ENCODE measurements at places on chromosomes 2 and 18.
A peak's percentile ranks its signal among the peaks of the same experiment; 100 is the strongest.

DNA sequence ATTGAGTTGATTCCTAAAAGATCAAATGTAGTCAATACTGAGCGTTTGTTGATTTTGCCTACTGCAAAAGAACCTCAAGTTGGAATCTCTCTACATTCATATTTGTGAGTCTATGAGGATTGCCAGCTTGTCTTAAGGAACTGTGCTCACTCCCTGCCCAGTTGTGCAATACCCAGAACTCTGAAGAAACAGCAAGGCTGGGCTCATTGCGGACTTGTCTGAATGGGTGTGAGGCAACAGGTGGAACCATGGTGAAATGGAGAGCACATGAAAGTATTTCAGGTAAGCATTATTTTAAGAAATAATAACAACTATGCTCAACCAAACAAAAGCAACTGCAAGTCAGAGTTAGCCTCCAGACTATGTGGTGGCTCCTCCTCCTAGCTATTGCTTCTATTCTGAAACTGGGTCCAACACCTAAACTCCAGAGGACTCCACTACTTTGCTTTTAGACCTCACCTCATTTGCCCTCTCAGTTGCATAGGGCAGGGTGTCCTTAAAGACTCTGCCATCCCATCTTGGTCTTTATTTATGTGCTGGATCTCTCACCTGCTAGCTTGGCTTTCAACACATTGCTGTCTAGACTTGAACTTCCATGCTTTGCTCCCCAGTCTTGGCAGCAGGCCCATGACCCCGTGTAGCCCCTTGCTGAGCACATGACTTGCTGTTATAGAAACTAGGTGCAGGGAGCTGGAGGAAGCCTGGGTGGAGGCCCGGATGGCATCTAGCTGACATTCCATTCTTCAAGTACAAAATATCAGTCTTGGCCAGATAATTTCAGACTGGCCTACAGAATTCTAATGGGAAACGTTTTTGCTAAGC, 94.8 kb upstream of the ARL5A start:
- DNase-seq = no peak

GRCh38 chr2:176758426-176758825, 454.2 kb upstream of the HNRNPA3 start:
- DNase-seq = no peak

DNA sequence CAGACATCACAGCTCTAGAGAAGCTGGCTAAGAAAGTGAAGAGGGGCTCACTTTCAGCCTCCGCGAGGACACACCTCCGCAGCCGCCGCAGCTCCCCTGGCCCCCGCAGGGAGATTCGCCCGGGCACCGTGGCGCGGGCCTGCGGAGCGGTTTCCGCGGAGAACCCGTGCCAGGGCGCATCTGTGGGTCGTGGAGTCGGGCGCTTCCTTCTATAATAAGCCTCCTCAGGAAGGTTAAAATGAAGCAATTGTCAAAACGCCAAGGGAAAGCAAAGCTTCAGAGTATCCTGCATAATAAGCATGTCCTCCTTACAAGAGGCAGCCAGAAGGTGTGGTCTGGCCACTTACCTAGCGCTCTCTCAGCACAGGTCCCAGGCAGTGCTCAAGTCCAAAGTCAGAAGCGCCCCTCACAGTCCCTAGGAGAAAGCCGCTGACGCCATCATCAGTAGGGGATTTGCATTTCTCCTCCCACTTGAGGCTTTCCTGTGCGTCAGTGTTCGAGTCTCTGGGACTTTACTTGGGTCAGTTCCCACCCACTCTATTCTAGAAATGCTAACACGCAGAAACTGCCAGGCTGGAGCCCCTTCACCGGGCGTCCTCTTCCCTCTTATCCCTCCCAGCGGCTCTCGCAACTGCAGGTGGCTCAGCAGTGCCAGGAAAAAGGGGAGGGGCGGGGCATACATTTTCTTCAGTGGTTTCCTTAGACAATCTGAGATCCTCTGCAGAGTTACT, at the start of gene STAT4:
Gene STAT4 (minus strand): TSS at position 395 of the 731 bp plus-strand sequence. CDS start 2,791 bp downstream, outside the sequence.
- no peak for DNase-seq

- DNase-seq = peak; percentile 28
Observed at GRCh38 chr2:228038967-228039366, 142.5 kb downstream of the SPHKAP start.

- no peak for DNase-seq
Observed at GRCh38 chr18:5543773-5544389, at the start of gene EPB41L3. TSS of gene EPB41L3 (minus strand) at chr18:5543997. CDS start at chr18:5489183, 54,814 bp downstream.

GRCh38 chr2:207990784-207991183, 34.5 kb downstream of the PLEKHM3 start:
- no peak for DNase-seq
